ENCODE measurements at places on chromosomes 3 and 15. TPM values are rescaled to one million over a fixed set of nuclear protein-coding genes. Genes with fewer than 3 reads are reported as not detected.

GRCh38 chr15:67945951-67946700 lies 106.3 kb upstream of the RNU6-1 start:
- no peak for DNase-seq

DNA sequence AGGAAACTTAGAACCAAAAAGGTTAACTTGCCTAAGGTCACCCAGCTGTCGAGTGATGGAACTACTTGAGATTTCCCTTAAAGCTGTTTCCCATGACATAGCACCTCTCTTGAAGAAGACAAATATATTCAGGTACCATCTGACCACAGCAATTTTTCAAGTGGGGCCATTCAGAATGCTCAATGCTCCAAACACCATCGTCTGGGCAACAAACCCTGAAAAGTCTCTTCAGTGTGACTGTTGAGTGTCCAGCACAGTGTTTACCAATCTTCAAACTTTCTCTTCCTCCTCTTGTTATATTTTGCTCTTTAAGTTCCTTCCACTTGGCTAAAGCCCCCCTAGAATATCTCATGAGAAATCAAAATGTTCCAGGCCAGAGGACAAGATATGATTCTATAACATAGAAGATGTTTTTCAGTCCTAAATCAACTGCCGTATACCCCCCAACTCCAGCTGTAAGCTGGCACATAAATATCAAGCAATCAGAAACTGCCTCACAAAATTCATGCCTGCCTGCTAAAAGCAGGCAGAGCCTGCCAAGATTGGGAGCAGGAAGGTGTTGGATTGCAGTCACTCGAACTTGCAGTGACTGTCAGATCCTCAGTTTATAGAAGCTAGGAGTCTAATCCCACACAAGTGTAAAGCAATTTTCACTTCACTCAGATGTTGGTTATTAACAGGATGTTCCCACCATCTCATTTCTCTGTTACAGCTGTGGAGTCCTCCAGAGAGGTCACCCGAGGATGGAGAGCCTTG lies 230.5 kb upstream of the MRPL3 start:
- DNase-seq, result no peak

GRCh38 chr15:89776274-89777072 lies at the start of gene MESP2:
TSS of gene MESP2 (plus strand) at chr15:89776332. CDS start at chr15:89776358, 26 bp downstream.
- peak; percentile 76 for DNase-seq

Gene FNDC3B
- total RNA-seq, result 147 TPM

GRCh38 chr3:13260259-13261103 lies 159.6 kb downstream of the NUP210 start:
- DNase-seq, result no peak

Gene COMMD2
- 71.8 TPM for total RNA-seq

DNA sequence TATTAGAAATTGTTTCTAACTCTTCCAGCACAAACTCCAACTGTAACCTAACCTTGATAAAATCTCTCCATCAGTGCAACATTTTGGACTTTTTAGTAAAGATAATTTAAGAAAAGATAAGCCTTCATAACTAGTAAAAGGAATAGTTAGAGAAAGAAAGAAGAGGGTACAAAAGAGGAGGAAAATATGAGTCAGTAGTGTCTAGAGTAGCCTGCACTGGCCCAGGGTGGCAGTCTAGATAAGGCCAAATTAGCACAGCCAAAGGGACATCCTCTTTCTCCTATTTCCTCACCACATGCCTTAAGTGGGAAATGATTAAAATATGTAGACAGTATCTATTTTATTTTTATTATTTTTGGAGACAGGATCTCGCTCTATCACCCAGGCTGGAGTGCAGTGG lies 3.7 kb downstream of the PROS1 start:
- no peak for DNase-seq

Gene ROBO2
- total RNA-seq, result not detected

DNA sequence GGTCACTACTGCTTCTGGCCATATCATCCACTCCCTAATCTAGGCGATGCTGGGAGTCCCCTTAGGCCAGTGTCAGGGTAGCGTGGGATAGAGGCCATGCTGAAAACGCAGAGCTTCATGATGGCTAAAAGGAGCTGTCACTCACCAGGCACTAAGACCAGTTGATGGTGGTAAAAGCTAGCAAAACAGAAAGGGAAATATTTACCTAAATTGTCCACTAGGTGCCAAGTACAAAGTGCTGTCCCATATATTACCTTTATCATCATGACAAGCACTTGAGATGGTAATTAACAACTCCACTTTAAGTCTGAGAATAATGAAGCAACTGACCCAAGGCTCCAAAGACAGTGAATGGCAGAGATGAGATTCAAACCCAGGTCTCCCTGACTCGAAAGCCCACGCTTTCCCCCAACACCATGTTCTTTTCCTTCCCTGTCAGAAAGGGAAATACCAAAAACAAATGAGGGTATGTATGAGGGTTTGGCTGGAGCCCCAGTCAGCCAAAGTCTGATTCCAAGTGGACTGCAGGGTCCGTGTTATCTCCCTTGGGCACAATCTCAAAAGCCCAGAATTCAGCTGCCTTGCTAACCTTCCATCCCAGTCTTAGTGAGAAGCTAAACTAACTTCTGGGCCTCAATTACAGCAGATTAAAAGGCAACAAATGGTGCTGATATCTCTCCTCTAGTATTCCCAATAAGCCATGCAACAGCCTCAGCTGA lies 84.7 kb downstream of the RBPMS2 start:
- DNase-seq, result no peak

Data from uterus (tissue), 4 donors.